ENCODE measurements at places on chromosomes 3 and 15.

DNA sequence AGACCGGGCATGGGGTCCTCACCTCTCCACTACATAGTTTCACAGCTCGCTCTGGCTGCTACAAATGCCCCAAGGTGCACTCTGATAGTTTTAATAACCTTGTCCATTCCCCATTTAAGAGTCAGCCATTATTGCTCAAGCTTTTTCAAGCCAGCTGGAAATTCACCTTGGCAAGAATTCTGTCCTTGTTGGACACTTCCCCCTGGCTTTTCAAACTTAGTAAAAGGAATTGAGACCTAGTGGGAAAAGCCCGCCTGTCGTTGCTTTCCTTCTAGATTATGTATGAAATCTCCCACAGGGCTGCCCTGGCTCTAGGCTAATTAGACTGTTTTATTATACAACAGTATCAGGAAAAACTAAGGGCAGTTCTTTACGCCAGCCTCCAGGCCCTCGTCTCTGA, 293.7 kb upstream of the GADL1 start:
- no peak for DNase-seq

- DNase-seq, result no peak
Measured at GRCh38 chr3:185820973-185821758, 3.7 kb downstream of the IGF2BP2 start.

DNA sequence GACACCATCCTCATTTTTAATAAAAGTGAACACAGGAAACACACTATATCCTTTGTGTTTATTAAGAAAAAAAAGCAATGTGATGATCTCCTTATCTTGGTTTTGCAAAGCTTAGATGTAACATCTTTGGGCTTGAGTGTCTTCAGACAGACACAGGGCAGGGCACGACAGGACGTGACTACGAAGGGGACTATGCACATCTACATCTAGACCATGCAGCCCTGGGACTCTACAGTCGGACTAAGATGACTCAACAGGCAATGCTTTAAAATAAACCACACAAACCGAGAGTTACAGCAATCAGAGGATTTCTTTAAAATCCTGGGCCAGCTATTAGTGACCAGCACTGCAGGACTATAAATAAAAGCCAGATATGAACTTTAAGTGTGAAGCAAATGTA, 22.8 kb upstream of the TM2D3 start:
- DNase-seq, result no peak

GRCh38 chr15:89374086-89374981, 39.7 kb upstream of the POLG start:
- DNase-seq, result no peak

DNA sequence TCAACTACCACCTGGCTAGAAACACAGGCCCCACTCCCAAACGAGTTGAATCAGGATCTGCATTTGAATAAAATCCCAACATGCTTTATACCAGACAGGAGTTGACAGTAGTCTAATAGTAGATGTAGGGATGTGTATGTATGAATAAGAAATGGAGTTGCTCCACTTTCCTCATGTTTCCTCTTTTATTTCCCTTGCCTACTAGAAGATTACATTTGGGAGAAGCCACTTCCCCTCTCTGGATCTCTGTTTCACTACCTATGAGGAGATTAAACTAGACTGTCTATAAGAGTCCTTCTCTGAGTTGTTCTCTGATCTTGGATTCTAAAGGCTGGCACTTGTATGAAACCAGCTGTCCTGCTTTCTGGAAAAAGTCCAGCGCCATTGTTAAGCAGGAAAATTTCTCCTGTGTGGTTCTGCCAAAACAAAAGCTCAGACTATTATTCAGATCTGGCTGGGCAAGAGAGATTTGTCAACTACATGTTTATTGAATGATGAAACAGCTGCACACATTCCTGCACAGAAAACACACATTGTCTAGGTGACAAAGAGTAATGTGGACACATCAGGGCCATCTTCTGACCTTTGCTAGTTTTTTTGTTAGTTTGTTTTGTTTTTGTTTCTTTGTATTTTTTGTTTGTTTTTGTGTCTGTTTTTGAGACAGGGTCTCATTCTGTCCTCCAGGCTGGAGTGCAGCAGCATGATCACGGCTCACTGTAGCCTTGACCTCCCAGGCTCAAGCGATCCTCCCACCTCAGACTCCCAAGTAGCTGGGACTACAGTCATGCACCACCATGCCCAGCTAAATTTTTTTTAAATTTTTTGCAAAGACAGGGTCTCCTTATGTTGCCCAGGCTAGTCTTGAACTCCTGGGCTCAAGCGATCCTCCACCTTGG, 29.9 kb downstream of the ACP3 start:
- no peak for DNase-seq

DNA sequence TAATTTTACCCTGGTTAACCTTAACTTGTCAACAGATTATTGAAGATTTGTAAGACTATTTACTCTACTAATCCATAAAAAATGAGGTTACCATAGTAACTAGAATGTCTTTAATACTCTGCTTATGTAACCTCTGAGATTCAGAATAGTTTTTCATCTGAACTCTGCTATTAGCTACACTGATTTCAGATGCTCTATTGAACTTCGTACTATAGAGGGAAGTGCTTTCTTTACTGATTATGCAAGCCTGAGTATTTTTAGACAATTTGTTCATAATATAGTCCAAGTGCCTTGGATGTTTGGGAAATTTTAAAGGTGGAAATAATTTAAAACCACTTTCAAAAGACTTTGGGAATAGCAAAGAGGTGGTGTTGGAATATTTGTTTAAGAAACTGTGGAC, 107.9 kb upstream of the GBE1 start:
- no peak for DNase-seq

DNA sequence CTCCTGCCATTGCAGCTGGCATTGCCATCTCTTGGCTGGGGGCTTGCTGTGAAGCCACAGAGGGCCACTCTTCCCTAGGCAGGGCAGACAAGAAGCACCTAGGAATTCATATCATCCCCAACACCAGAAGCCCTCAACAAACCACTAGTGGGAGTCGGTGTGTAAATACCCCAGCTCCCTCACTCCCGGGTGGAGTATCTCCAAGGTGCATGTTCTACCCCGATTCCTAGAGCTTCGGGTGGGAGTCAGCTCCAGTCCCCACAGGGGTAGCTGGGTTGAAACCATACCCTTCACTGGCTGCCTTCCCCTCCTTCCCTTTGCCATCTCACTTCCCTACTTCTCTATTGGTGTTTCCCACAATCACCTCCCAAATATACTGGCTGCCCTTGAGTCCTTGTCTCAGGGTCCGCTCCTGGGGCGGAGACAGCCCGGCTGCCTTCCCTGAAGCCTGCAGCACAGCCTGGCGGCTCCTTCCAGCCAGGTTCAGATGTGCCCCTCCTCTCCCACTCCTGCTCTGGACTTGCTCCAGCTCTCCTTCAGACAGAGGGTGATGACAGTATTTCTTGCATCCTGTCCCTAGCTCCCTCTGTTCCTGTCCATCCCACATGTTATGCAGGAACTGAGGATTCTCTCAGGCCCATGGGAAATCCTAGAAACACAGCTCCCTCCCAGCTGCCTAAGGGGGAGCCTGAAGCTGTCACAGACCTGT, 33.3 kb downstream of the FAM3D start:
- no peak for DNase-seq

GRCh38 chr3:110811050-110811449, 260.6 kb upstream of the NECTIN3 start:
- DNase-seq, result no peak

GRCh38 chr15:38516626-38517025, 48.0 kb downstream of the RASGRP1 start:
- DNase-seq, result no peak

DNA sequence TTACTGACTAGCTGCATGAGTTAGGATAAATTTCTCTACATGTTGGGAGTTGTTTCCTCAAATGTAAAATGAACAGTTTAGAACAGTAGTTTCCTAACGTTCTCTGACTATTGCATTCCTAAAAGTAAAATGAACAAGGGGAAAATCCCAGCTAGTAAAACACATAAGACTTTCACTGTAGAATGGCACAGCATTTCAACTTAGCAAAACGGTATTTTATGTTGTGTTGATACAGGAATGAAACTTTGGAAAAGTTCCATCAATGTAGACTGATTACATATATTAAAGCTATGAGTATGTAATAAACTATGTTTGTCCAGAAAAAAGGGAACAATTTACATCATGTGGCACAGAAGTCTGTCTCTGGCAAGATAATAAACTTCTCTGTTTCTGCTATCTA, 297.4 kb upstream of the EPHA3 start:
- DNase-seq, result no peak

DNA sequence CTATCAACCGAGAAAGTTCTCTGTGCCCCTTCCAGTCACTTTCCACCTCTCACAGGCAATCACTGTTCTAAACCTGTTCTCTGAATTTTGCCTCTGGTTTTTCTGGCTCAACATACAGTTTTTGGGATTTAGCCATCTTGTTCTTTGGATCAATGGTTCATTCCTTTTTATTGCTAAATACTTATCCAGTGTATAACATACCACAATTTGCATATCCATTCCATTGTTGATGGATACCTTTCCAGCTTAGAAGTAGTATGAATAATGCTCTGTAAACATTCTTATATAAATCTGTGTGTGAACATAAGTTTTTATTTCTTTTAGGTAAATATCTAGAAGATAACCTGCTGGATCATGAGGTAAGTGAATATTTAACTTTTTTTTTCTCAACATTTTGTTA, 87.8 kb upstream of the FNDC3B start:
- no peak for DNase-seq
